Cerebellar cortex (tissue), 1 donor: ENCODE measurements at places on chromosomes 5 and 9.

DNA sequence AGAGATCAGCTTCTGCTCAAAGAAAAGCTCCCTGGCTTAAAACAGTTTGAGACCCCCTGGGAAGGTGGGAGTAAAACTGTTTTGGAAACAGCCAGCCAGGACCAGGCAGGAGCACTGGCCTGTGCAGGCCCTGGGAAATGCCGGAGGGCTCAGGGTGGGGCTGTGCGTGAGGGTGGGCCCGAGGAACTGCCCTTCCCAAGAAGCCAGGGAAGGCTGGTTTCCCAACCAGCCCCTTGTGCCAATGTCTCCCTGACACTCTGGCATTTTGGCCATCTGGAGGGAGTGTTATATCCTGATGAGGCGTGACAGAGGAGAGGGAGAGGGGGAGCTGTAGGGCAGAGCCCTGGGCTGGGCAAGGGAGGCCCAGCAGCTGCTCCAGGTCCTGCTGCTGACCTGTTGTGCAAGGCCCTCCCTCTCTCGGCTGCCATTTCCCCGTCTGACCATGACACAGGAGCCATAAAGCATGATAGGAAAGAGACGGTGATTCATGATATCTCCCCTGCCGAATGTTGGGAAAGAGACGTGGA is 16.1 kb downstream of the OLFML2A start:
- DNase-seq = no peak

DNA sequence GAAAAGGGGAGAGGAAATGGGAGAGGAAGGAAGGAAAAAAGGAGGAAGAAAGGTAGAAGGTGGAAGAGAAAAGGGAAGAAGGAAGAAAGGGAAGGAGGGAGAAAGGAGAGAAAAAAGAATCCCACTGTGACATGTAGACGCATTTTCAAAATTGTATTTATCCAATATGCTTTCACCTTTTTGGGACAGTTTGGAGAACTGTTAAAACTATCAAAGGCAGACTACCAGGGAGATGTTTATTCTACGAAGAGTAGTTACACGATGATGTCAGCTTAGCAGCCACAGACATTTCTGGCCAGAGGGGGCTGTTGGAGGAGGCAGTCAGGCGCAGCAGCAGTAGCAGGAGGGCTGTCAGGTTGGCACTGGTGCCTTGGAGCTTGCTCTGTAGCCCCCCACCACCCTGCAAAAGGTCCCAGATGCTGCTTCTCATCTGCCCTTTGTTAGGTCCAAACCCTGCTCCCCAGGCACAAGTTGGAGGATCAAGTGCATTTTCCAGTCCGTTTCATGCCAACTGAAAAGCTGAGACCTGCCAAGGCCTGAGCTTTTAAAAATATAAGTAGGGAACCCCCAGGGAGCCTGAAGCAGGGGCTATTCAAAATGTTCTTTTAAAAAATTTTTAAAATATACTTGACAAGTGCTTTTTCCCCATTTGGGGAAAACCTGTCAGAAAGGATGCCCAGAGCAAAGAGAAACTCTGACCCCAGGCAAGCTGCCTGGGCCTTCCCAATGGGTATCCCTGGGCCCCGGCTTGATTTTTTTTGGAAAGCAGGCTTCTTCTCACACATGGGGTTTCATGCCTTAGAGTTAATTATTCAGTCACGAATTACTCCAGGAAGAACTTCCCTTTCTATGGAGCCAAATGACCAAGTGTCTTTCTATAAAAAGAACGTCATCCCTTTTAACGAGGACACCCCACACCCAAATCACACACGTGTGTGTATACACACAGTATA is 203.3 kb downstream of the SLIT3 start:
- DNase-seq = no peak

GRCh38 chr9:113578882-113579282 is 115.4 kb downstream of the RGS3 start:
- no peak for DNase-seq

DNA sequence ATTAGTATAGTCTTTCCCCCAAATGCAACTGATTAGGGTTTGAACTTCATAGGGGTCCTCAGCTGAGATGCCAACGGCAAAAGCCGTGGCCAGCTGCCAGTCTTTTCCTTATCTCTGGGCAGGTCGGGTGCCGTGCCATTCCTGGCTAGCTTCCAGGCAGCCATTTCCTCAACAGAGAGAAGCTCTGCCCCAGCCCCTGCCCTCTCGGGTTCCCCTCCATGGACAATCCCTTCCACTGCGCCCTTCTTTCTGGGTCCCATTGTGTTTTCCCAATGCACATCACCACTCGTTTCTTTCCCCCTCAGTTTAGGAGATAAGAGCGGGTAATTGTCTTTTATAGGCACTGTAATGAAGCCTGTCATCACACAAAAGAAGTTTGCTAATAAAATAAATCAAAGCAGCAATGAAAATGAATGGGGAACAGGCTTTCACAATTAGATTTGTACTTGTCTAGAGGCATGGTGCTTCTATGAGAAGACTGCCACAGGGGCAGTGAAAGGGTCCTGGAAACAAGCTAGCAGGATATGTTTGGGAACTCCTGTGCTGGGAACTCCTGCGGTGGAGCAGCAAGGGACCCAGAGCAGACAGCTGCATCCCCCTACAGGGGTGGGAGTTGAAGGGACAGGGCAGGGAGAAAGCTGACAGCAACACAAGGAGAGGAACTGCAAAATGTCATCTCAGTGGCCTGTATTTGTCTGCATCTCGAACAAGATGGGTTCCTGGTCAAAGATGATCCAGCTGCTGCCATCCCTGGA is 48.0 kb upstream of the SAP30L start:
- DNase-seq = no peak

- no peak for DNase-seq
Observed at GRCh38 chr9:77595426-77596095, 52.6 kb downstream of the GNA14 start.

DNA sequence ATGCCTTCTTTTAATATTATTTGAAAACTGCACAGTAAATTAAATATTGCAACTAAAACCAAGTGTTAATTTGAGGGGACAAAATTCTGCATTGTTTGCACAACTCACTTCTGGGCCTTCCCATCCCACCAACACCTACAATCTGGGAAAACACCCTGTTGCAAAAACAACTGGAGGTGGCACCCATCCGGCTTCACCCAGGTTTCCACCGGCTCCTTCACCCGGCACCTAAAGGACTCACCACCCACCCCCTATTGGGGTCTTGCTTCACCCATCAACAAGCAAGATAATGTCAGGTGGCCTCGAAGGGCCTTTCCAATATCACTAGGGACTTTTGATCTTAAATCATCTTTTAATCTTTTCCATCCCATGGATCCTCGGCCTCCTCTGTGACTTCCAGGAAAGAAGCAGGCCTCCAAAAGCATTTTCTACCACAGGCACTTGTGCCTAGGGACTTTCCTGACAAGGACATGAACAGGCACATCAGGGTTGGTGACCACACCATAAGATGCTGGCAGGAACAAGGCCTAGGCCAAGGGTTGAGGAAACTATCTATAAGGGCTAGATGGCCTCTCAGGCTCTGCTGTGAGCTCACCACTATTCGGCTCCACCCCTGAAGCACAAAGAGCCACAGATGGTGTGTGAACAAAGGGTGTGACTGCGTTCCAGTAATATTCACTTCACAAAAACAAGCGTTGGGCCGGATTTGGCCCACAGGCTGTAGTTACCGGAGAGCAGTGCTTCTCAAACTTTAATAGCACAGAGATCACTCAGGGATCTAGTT is 205.1 kb downstream of the AUH start:
- DNase-seq = no peak

DNA sequence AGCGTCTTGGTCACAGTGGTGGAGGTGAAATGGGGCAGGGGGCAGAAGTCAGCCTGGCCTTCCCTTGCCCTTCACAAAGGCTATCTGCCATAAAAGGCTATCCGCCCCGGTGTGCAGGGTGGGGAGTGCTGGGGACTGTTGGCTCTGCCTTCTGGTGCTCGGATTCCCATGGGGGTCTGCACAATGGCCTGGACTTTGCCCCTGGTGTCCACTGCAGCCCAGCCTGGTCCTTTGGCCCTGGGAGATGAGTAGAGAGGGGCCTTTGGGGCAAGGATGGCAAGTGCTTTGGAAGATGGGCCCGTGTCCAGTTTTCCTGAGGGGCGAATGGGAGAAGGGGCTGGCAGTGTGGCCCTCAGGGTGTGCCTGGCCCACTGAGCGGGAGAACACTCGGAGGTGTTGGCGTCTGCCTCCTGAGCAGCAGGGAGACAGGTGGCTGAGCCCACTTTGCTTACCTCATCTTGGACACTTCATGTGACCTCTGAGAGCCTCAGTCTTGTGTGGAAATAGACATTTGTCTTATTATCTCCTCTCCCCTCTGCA is 69.9 kb downstream of the HSPA4 start:
- no peak for DNase-seq

- no peak for DNase-seq
Observed at GRCh38 chr5:147675168-147675567, 107.4 kb downstream of the JAKMIP2 start.
